Heart right ventricle (tissue), 16 donors: ENCODE measurements at places on chromosomes 1 and 21. TPM values are rescaled to one million over a fixed set of nuclear protein-coding genes. Genes with fewer than 3 reads are reported as not detected.
A peak's percentile ranks its signal among the peaks of the same experiment; 100 is the strongest.

The GJA9 gene
- total RNA-seq: not detected

The RNF186 gene
- not detected for total RNA-seq

- peak overlapping the region; percentile 94 for H3K27ac ChIP-seq
- no peaks in the 10 kb centered on the region for H3K27me3 ChIP-seq
- H3K36me3 ChIP-seq: no peaks in the 10 kb centered on the region
These were observed 848 bp downstream of the CTTNBP2NL start for GRCh38 chr1:112396653-112397471.

DNA sequence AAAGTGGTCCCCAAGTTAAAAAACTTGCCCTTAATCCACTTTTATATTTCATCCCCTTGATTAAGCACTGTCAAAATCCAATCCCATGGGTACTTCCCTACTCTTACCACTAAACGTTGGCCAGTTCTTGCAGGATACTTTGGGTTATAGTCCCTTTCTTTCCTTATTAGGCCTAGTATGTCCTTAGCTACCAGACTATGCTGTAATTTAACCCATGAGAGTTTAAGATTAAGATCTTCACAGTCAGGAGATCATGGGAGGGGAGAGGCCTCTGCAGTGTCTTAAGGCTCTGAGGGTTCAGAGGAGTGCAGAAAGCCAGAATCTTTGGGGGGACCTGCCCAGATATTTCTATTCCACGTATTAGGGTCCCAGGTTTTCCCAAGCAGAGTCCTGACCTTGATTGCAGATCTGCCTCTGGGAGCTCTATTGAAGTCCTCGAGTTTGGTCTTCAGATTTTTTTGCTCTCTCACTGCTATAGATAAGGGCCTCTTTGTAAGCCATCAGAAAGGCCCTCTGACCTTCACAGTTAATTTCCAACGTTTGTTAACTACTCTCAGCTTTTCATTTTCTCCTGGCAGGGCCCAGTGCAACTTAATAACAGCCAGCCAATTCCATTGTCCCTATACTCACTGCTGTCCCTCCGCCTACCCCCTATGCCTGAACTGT lies 9.0 kb upstream of the CGN start:
- no peaks in the 10 kb centered on the region for H3K27me3 ChIP-seq
- no peaks in the 10 kb centered on the region for H3K36me3 ChIP-seq
- H3K4me3 ChIP-seq: no peak overlapping the region
- peaks cover 4% of the 10 kb centered on the region for H3K4me1 ChIP-seq
- no peak for DNase-seq

The SZRD1 gene
- 87.1 TPM for total RNA-seq

The FAM72C gene
- not detected for total RNA-seq

- peaks cover 23% of the 10 kb centered on the region for H3K27me3 ChIP-seq
- no peaks in the 10 kb centered on the region for H3K36me3 ChIP-seq
- no peak overlapping the region for H3K27ac ChIP-seq
- no peak for DNase-seq
- H3K4me1 ChIP-seq: no peaks in the 10 kb centered on the region
- H3K4me3 ChIP-seq: no peak overlapping the region
These were observed 27.5 kb upstream of the SLAMF9 start for GRCh38 chr1:159981351-159982055.

DNA sequence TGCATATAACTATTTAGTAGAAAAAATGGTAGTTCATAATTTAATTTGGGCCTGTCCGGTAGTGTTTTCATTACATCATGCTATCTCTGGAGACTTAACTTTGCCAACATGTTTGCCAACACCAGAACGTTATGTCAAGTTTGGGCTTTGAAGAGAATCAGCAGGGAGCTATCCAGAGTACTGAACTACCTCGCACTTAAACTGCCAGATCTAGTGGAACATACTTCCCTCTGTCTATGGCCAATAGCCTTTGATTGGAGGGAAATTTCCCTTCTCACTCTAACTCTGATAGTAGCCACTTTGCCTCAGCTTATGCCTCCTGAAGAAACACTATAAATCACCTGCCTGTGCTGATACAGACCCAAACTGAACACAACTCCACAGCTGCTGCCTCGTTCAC lies 10.0 kb downstream of the LRRC53 start:
- no peaks in the 10 kb centered on the region for H3K4me1 ChIP-seq
- H3K27ac ChIP-seq: no peak overlapping the region
- no peaks in the 10 kb centered on the region for H3K27me3 ChIP-seq
- no peak overlapping the region for H3K4me3 ChIP-seq

GRCh38 chr1:150798525-150798924 lies 9.5 kb downstream of the CTSK start:
- no peaks in the 10 kb centered on the region for H3K27me3 ChIP-seq
- H3K27ac ChIP-seq: no peak overlapping the region
- no peak for DNase-seq
- H3K4me1 ChIP-seq: no peaks in the 10 kb centered on the region
- peaks cover 84% of the 10 kb centered on the region for H3K36me3 ChIP-seq
- H3K4me3 ChIP-seq: no peak overlapping the region

The LCE1D gene
- not detected for total RNA-seq

The PDC gene
- not detected for total RNA-seq

GRCh38 chr1:211695135-211695816 lies 19.9 kb upstream of the NEK2 start:
- no peak overlapping the region for H3K27ac ChIP-seq
- H3K4me3 ChIP-seq: no peak overlapping the region
- H3K36me3 ChIP-seq: no peaks in the 10 kb centered on the region
- no peaks in the 10 kb centered on the region for H3K27me3 ChIP-seq
- no peak for DNase-seq
- H3K4me1 ChIP-seq: peaks cover 9% of the 10 kb centered on the region

GRCh38 chr21:34031835-34032370 lies 41.5 kb upstream of the MRPS6 start:
- no peak overlapping the region for H3K27ac ChIP-seq
- H3K27me3 ChIP-seq: no peaks in the 10 kb centered on the region
- no peaks in the 10 kb centered on the region for H3K4me1 ChIP-seq
- no peaks in the 10 kb centered on the region for H3K36me3 ChIP-seq
- no peak overlapping the region for H3K4me3 ChIP-seq

DNA sequence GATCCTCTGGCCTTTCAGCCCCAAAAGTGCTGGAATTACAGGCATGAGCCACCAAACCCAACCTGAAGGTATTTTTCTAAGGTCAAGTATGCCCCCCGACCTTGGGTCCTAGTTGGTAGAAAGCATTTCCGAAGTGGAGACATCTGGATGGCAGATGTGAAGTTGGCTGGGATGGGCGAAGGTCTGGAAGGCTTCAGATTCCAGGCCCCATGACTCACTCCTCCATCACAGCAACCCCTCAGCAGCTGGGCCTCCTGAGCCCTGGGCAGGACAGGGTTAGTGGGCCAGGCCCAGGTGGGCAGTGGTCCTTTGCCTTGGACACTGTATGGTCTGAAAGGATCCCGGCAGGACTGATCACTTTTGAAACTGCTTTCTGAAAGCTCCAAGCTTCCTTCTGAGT lies 23.3 kb downstream of the NAV1 start:
- peak overlapping the region; percentile 52 for H3K27ac ChIP-seq
- H3K4me3 ChIP-seq: no peak overlapping the region
- DNase-seq: peak; percentile 33
- H3K27me3 ChIP-seq: no peaks in the 10 kb centered on the region
- H3K4me1 ChIP-seq: peaks cover 64% of the 10 kb centered on the region

The SIKE1 gene
- total RNA-seq: 29.8 TPM

The MAP1LC3C gene
- 0.35 TPM for total RNA-seq

DNA sequence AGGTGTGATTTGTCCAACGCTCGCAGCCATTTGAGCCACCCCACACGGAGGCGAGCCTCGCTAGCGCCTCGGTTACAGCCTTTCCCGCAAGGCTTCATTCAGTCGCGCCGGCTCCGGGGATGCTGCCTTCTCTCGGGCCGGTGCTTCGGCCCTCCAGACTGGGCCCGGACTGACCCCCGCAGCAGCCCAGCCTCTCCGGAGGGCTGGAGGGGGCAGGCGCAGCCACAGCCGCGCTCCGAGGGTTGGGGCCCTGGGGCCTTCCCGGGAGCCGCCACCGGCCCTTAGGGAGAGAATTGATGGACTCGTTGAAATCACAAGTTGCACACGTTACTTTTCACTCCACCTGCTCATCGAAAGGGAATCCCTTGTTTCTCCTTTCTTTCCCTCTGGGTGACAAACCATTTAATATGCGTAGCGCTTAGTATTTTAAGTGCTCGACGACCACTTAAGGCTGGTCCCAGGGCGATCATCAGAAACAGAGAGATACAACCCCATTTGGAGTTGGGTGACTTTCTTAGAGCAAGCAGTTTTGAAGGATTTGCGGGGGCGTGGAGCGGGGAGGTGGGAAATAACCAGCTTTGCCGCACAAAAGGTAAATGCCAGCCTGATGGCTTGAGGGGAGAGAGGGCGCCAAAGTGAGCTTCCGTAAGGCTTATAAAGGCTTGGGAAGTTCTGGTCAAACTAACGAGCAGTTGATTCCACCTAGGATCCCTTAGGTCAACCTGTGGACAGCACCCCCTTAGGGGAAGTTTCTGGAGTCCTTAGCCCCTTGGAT lies 24.6 kb upstream of the ENAH start:
- peak overlapping the region; percentile 35 for H3K4me3 ChIP-seq
- no peak for DNase-seq
- H3K27ac ChIP-seq: no peak overlapping the region
- H3K27me3 ChIP-seq: no peaks in the 10 kb centered on the region

The CBR3 gene
- 2.9 TPM for total RNA-seq
